Activated gamma-delta T cell (primary cell): ENCODE measurements at places on chromosomes 5 and 9.

- no peak for DNase-seq
Measured at GRCh38 chr5:54696931-54697330, 179.4 kb downstream of the SNX18 start.

- no peak for DNase-seq
Measured at GRCh38 chr9:84935528-84936117, 266.1 kb downstream of the NTRK2 start.

- no peak for DNase-seq
Measured at GRCh38 chr9:111851553-111851952, 45.1 kb upstream of the UGCG start.

GRCh38 chr5:160266752-160267345 lies 37.5 kb downstream of the FABP6 start:
- DNase-seq = no peak

GRCh38 chr5:176847148-176847547 lies 36.8 kb downstream of the UNC5A start:
- DNase-seq = no peak

GRCh38 chr5:175466700-175467318 lies 11.6 kb upstream of the SFXN1 start:
- DNase-seq = no peak

DNA sequence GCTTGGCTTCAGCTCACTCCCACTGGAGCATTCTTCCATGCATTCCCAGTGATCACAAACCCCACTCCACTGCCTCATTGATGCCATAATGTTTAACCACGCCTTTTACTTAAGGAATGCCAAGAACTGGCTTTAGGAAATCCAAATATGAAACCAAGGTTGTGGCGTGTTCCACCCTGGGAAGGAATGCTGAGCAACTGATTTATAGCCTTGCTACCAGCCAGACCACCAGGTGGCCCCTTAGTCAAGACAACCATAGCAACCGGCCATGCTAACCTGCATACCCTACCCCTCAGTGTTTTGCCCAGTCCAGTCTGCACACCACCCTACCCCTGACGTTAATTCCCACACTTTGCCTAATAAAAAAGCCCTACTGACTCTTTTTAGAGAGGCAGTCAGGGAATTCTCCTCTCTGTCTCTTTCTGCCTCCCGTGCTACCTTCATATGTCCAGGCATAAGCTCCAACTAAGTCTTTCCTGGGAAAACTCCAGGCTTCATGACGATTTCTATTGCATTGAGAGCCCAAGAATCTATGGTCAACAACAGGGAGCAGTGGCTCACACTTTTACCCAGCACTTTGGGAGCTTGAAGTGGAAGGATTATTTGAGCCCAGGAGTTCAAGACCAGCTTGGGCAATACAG lies 27.0 kb upstream of the PRRC2B start:
- DNase-seq = no peak

DNA sequence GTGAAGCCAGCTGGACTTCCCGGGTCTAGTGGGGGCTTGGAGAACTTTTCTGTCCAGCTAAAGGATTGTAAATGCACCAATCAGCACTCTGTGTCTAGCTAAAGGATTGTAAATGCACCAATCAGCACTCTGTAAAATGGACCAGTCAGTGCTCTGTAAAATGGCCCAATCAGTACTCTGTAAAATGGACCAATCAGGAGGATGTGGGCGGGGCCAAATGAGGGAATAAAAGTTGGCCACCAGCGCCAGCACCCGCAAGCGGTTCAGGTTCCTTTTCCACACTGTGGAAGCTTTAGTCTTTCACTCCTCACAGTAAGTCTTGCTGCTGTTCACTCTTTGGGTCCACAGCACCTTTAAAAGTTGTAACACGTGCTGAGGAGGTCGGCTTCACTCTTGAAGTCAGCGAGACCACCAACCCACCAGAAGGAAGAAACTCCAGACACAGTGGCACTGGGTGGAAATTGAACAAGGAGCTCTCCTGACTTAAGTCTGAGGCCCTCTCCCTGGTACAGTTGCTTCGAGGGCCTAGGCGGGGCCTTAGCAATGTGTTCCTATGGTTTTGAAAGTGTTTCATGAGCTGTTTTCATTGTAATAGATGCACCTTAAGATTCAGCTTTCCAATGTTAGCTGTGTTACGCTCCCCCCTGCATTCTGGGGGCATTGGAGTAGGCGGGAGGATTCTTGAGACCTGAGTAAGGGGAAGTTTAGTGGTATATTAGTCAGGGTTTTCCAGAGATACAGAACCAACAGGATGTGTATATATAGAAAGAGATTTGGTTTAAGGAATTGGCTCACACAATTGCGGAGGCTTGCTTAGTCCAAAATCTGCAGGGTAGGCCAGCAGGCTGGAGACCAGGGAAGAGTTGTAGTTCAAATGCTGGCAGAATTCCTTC lies 21.5 kb upstream of the MYO10 start:
- DNase-seq = no peak

GRCh38 chr9:10612641-10613398 lies at the start of gene PTPRD:
Gene PTPRD (minus strand): TSS chr9:10613002.
- no peak for DNase-seq

DNA sequence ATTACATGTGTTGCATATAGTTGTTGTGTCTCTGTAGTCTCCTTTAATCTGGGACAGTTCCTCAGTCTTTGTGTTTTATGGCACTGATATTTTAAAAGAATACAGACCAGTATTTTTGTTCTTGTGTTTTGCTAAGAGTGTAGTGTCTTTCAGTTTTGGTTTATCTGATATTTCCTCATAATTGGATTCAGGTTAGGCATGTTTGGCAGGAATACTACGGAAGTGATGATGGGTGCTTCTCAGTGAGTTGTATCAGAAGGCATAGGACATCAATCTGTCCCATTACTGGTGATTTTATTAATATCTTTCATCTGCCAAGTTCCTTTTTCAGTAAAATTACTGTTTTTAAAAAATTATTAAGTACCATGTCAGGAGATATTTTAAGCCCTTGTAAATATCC lies 212.9 kb downstream of the ARHGEF28 start:
- no peak for DNase-seq

- no peak for DNase-seq
Measured at GRCh38 chr5:124649491-124650146, 96.8 kb downstream of the ZNF608 start.

- no peak for DNase-seq
Measured at GRCh38 chr9:33988219-33988890, 60.3 kb downstream of the UBAP2 start.

DNA sequence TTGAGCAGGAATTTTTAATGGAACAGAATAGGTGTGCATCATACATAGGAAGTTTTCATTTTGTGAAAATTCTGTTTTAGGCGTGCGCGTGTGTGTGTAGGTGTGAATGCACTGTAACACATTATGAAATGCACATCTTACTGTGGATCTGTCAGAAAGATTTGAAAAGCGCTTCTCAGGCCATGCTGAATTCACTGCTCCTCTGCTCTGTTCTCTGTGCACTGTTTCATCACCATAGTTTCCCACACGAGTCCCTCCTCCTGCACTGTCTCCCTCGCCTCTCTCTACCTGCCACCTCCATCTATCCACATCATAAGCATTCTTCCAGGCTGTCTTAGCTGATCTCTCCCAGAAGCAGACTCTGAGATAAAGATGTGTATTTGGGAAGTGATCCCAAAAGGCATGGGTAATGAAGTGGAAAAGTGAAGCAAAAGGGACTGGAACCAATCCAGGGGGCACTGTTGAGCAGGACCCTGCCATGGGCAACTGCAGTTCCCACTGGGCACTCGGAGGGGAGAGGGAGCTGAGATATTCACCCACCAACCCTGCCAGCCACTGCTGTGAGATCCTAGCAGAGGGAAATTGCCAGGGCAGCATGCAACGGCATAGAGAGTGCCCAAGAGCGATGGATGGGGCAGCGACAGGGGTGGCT lies 65.9 kb downstream of the GABBR2 start:
- no peak for DNase-seq

DNA sequence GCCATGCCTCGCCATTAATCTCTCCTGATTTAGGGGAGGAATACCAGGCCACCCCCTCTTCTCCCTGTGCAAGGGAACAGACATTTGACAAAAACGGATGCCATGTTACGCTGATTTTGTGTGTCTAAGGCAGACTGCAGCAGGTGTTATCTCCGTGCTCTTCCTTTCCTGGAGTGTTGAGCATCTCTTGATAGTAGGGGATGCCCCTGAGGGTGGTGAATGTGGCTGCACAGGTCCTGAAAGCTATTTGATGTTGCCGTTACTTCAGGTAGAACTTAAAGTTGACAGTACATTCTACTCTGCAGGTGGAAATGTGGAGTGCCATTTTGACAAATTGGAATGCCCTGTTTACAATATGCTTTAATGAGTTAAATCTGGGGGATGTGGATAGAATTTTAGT lies 21.5 kb downstream of the TENT4A start:
- DNase-seq = no peak

DNA sequence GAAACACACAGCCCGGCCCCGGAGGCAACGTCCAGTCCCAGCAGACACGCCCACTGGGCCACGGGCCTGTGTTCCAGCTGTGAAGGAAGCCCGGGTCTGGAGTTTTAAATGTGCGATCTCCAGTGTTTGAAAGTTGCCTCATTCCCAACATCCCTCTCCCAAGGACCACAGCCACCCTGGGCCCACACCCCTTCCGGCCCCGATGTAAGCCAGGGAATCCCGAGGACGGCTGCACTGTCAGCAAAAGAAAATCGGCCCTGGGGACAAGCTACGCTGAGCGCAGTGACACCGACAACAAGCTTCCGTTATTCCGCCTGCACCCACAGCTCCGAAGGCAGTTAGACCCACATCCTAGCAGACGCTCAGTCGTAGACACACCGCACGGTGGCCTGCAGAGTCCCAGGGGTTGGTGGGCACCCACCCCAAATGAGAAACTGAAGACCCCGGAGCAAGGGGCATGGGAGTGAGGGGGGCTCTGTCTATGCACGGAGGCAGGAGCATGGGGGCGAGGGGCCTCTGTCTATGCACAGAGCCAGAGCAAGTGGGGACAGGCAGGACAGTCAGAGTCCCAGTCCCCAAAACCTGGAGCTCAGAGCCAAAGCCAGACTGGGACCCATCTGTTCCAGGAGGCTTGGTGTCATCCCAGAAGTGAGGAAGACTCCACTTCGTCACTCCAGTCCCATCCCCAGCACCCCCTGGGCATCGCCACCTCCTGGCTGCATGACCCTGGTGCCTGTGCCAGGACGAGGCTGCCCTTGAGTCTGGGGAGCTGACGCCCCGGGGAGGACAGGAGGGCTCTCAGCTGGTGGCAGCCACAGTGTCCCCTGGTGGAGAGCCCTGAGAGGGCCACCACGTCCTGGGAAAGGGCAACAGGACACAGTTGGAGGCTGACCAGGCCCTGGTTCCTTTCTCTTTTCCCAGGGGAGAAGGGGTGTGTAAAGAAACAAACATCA lies 23.4 kb downstream of the GLT6D1 start:
- no peak for DNase-seq

DNA sequence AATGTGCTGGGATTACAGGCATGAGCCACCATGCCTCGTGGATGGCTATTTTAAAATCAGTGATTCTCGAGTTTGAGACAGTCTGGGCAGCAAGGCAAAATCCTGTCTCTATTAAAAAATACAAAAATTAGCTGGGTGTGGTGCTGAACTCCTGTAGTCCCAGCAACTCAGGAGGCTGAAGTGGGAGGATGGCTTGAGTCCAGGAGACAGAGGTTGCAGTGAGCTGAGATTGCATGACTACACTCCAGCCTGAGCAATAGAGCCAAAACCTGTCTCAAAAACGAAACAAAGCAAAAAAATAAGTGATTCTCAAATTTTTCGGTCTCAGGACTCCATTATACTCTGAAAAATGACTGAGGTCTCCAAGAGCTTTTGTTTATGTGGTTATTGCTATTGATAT lies 47.9 kb upstream of the HSPA9 start:
- DNase-seq = no peak

DNA sequence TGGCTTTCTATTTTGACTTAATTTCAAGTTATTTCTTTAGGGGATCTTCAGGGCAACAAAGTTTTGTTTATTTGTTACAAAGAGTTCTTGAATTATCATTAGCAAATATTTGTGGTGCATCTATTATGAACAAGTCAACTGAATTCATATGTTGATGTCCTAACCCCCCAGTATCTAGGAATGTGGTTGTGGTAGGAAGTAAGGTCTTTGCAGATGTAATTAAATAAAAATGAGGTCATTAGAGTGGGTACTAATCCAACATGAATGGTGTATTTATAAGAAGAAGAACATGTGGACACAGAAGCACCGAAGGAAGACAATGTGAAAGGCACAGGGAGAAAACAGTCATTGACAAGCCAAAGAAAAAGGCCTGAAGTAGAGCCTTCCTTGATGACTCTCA lies 474.0 kb upstream of the DAB2 start:
- no peak for DNase-seq
